ENCODE measurements at places on chromosomes 6 and 20.

- DNase-seq, result no peak
Measured at GRCh38 chr20:23565503-23566045, 2.7 kb downstream of the CST9L start.

DNA sequence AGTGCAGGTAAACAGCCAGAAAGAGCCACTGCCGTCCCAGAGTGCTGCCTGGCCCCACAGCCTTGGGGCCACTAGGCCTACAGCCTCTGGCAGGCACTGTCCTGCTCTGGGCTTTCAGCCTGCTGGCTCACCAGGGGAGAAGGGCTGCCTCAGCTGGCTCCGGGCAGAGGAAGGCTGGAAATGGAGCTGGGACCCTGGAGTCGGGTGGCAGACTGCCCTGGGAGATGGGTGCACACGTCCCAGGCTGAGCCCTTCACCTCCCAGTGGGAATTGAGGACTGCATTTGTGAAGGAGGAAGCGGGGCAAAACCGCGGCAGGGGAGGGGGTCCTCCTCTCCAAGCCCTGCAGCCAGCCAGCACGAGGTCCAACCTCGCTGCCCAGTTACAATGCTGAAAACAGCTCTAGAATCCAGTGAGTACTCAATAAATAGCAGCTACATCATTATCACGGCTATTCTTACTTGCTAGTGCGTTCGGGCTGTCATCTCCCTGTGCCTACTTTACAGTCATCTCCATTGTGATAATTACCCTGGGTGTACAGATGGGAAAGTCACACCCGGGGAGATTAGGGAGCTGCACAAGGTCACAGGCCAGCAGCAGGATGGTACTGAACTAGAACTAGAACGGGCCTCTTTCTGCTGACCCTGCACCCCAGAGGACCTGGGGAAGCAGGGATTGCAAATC is 13.1 kb downstream of the ACSS1 start:
- no peak for DNase-seq

- DNase-seq, result peak; percentile 46
Measured at GRCh38 chr20:31569163-31570020, 35.7 kb upstream of the ID1 start.

GRCh38 chr6:88116276-88116675 is 49.9 kb downstream of the CNR1 start:
- no peak for DNase-seq

- peak; percentile 30 for DNase-seq
Measured at GRCh38 chr6:105211831-105212230, 32.0 kb upstream of the POPDC3 start.

DNA sequence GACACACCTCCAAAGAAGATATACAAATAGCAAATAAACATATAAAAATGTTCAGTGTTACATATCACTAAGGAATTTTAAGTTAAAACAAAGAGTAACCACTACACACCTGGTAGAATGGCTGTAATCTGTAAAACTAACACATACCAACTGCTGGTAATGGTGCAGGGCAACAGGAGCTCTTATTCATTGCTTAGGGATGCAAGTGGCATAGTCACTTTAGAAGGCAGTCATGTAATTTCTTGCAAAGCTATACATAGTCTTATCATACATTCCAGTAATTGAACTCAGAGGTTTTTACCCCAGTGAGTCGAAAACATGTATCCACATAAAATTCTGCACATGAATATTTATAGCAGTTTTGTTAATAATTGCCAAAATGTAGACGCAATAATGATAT is 906.8 kb upstream of the CITED2 start:
- DNase-seq, result no peak

GRCh38 chr6:21450149-21450548 is 143.4 kb upstream of the SOX4 start:
- no peak for DNase-seq

Data from AG10803 (cell line).